ENCODE measurements at places on chromosomes 5 and 9. TPM values are rescaled to one million over a fixed set of nuclear protein-coding genes. Genes with fewer than 3 reads are reported as not detected.

ERAP2 gene
- 33.7 TPM for total RNA-seq

KLF4 gene
- total RNA-seq = not detected

RGMB gene
- 0.94 TPM for total RNA-seq

OGN gene
- 16.4 TPM for total RNA-seq

CSF1R gene
- total RNA-seq = not detected

GRCh38 chr9:91720313-91720712 is 229.7 kb downstream of the ROR2 start:
- no peak overlapping the region for H3K27ac ChIP-seq
- no peak overlapping the region for H3K4me3 ChIP-seq
- no peaks in the 10 kb centered on the region for H3K27me3 ChIP-seq
- DNase-seq = no peak
- peaks cover 13% of the 10 kb centered on the region for H3K4me1 ChIP-seq

- no peaks in the 10 kb centered on the region for H3K36me3 ChIP-seq
- H3K4me1 ChIP-seq = no peaks in the 10 kb centered on the region
- no peaks in the 10 kb centered on the region for H3K27me3 ChIP-seq
- no peak overlapping the region for H3K27ac ChIP-seq
Observed at GRCh38 chr9:117405950-117406705, 8.7 kb downstream of the ASTN2 start.

DNA sequence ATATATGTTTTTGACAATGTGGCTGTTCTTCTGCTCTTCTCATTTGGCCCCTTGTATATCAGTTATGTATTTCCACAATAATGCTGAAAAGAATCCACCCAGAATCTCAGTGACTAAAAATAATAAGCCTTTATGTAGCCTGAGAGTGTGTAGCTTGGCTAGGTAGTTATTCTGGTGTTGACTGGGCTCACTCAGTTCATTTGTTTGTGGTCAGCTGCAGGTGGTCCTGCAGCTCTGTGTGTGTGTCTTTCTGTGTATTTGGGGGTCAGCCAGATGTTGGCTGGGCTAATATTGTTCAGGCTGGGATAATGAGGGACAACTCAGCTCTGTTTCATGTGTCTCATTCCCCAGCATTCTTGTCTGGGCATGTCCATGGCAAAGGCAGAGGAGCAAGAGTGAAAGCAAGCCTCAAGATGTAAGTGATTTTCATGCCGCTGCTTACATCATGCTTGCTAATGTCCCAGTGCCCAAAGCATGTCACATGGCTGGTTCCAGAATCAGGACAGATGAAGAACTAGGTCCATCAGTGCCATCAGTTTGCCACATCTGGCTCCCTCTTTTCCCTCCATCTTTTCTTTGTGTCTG is 162.8 kb downstream of the KCTD16 start:
- no peak overlapping the region for H3K4me3 ChIP-seq
- H3K27ac ChIP-seq = no peak overlapping the region
- no peaks in the 10 kb centered on the region for H3K27me3 ChIP-seq
- H3K4me1 ChIP-seq = peaks cover 16% of the 10 kb centered on the region

DNA sequence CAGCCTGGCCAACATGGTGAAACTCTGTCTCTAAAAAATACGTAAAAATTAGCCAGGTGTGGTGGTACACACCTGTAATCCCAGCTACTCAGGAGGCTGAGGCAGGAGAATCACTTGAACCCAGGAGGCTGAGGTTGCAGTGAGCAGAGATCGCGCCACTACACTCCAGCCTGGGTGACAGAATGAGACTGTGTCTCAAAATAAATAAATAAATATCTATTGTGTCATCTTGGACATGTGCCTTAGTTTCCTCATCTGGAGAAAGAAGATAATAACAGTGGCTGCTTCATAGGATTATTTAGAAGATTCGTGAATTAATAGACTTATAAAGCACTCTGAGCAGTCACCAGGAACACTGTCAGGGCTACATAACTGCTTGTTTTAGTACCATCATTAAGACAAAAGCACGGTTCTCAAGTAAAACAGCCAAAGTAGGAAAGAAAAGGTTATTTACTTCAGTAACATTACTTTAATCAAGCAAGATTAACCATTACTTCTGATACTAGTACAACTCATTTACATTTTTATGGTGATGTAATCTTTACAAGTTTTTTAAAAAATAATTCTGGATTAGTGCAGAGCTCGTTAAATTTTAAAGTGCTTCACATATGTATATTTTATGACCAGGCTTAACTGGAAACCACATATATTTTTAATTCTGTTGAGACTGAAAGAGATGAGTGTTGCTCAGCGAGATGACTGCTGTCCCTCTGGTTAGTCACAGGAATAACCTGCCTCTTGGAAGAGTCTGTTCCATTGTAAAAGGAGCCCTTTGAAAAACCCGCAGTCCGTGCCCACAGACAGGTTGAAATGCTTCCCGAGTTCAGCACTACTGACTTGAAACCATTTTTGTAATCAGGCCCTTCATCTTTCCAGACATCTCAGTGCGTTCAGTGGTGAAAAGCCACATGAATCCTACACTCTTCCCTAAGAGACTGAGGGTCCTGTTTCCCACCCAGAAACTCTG is 36.7 kb downstream of the ANKH start:
- DNase-seq = no peak
- no peaks in the 10 kb centered on the region for H3K4me1 ChIP-seq
- H3K36me3 ChIP-seq = no peaks in the 10 kb centered on the region
- H3K27me3 ChIP-seq = no peaks in the 10 kb centered on the region

GRCh38 chr9:111974092-111974681 is 77.6 kb downstream of the UGCG start:
- no peaks in the 10 kb centered on the region for H3K27me3 ChIP-seq
- no peak for DNase-seq
- no peak overlapping the region for H3K4me3 ChIP-seq
- no peaks in the 10 kb centered on the region for H3K36me3 ChIP-seq
- H3K27ac ChIP-seq = no peak overlapping the region
- H3K4me1 ChIP-seq = no peaks in the 10 kb centered on the region
